ENCODE measurements at places on chromosomes 4 and X.

GRCh38 chrX:132999209-132999608, 40.8 kb upstream of the HS6ST2 start:
- no peak for DNase-seq

DNA sequence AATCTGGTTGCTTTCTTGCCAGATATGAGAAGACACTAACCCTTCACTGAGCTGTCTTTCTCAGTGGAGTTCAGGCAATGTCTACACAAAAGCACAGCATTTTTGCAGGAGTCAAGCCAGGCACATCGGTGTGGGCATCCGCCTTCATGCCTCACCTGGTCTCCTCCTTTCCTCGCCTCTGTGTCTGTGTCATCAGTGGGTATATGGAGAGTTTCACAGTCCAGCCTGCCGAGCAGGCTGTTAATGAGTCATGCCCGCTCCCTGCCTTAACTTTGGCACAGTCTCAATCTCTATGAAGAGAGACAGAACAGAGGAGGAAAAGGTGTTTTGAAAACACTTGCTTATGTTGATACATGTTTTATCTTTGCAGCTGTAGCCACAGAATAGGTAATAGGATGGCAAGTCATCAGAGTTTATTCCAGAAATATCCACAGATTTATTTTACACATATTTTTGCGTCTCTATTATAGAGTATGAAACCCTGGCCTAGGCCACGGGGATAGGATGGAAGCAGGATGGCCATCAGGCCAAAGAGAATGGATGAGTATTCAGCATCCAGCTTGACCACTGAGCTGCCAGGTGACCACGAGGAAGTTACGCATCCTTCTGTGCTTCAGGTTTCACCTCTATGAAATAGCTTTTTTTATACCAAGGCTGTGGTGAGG, 32.8 kb upstream of the MAML3 start:
- no peak for DNase-seq

DNA sequence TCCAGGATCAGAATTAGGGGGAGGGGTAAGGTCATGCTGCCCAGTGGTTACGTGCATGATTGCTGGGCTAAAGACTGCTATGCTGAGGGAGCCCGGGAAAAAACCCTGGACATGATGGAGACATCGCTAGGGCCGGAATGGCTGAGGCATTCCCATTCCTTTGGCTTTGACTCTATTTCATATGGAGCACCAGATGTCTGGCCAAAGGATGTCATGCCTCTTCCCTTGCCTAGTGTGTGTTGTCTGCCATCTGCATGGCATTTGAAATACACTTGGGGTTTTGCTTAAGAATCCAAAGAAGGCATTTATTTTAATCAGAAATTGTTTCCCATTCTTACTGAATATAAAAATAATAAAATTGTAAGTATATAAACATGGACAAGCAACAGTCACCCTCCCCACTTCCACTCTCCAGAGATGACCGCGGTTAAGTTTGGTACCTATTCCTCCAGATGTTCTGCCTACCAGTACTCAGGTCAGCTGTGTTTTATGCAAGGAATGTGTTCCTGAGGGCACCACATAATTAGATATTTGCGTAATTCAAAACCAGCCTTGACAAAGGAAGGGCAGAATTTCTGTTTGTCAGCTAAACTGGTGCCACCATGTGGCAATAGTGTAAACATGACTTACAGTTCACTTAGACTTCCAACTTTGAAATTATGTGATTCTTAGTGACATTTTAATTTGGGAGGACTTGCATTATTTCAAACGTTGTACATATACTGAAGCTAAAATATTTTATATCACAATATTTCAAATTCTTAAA, 105.9 kb downstream of the CT47B1 start:
- DNase-seq: no peak

DNA sequence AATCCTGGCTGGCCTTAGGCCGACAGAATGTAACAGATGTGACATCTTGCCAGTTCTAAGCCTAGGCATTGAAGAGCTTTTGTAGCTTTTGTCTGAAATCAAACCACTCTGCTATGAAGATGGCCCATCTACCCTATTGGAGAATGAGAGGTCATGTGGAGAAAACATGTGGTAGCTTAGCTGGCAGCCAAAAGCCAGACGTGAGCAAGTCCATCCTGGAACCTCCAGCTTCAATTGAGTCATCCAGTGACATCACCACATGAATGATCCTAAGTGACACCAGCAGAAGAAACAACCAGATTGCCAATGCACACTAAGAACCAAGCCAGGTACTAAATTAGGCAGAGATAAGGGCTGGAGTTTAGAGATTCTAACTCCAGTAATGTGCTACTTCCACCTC, 154.8 kb upstream of the ZFP42 start:
- no peak for DNase-seq

- no peak for DNase-seq
Measured at GRCh38 chrX:24110069-24110468, 39.5 kb upstream of the ZFX start.

DNA sequence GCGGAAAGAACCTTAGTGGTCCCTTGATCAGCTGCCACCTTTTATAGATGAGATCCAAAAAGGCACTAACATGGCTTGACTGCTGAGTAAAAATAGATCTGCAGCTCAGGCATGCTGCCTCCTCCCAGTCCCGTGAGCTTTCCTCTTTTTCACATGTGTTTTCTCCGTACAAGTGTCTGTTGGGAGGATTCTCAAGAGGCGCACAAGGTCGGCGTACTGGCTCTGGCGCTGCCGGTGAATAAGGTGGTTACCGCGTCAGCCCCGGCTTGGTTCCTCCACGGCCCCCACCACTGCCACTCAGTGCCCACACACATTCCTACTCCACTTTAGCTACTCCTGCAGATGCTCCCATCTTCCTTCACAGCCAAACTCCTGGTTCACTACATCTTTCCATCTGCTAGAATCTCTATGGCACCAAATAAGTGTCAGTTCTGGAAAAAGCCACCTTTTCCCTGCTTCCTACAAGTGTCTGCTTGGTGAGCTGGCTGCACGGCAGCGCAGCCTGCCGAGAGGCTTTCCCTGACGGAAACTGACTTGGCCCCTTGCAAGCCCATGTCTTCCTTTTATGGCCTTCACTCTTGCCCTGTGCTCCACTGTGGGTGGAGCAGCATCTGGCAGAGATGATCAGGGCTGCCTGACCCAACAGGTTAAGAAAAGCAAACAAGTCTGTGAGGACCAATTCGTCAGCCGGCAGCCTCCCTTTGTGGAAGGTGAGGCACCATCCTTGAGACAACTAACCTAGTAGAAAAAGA, 99.8 kb downstream of the KLHL8 start:
- no peak for DNase-seq

DNA sequence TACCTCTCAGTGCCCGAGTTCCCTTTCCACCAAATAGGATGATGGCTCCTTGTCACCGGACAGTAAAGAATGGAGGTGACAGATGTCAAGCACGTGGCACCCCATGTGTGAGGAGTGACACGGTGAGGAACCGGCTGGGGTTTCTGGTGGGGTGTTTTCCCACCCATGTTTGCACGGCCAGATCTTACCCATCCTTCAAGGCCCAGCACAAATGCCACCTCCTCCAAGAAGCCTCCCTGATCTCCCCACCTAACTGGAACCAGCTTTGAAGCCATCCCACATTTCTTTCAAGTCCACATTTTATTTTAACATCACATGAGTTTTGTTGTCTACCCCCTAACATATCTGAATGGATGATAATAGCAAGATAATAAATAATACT, 63.0 kb downstream of the WFS1 start:
- no peak for DNase-seq

DNA sequence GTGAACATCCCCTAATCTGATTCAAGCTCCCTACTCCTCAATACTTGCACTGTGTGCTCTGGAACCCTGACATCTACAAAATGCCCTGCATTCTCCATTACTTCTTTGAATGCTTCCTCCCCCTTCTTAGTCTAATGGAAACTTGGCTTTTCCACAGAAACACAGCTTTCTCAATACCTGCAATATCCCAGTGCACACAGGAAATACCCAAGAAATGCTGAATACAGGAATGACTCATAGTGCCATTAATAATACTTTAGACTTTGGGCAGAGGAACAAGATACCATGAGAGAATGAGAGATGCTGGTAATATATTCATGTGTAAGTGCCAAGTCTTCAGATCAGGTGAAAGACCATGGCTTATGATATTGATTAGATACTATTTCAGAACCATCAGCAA, 5.6 kb downstream of the QRFPR start:
- DNase-seq: no peak

- DNase-seq: no peak
Measured at GRCh38 chr4:99447513-99447912, 12.4 kb upstream of the ADH7 start.

DNA sequence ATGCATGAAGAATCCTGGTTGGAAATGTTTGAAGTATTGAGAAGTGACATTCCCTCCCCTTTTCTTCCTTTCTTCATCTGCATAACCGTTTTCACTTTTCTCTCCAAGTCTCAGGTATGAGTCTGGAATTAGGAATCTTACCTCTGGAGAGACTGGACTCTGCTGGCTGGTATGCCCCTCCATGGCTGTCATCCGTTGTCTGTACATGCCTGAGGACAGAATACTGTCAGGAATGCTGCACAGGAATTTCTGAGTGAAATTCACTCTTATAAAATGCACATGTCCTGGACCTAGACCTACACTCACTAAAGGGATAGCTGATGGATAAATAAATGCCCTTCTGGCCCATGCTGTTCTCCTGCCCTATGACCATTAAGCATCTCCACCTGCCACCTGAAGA, 179.5 kb downstream of the MSN start:
- DNase-seq: no peak

Measured in stimulated activated CD4-positive, alpha-beta T cell treated with anti-CD3 and anti-CD28 coated beads, TNF-alpha, amount 100 ng/mL, for 1 hour (primary cell).